ENCODE measurements at places on chromosomes 2 and 18.

DNA sequence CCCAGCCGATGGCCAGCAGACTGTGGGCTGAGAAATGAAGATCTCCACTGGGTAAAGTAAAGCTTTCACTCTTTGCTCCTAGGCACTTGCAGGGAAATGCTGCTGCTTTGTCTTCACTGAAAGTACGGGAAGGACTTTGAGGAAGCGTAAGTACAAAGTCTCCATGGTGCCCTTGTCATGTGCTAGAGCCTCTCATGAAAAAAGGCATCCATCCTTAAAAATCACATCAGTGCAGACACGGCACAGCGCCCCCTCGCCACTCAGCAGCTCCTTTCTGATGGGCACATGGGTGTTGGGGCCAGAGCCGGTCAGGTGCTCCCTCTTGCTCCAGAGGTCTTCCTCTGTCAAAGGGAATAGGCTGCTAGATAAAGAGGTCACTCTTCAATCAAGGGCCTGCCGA lies 109.0 kb upstream of the STPG4 start:
- DNase-seq, result peak; percentile 27

DNA sequence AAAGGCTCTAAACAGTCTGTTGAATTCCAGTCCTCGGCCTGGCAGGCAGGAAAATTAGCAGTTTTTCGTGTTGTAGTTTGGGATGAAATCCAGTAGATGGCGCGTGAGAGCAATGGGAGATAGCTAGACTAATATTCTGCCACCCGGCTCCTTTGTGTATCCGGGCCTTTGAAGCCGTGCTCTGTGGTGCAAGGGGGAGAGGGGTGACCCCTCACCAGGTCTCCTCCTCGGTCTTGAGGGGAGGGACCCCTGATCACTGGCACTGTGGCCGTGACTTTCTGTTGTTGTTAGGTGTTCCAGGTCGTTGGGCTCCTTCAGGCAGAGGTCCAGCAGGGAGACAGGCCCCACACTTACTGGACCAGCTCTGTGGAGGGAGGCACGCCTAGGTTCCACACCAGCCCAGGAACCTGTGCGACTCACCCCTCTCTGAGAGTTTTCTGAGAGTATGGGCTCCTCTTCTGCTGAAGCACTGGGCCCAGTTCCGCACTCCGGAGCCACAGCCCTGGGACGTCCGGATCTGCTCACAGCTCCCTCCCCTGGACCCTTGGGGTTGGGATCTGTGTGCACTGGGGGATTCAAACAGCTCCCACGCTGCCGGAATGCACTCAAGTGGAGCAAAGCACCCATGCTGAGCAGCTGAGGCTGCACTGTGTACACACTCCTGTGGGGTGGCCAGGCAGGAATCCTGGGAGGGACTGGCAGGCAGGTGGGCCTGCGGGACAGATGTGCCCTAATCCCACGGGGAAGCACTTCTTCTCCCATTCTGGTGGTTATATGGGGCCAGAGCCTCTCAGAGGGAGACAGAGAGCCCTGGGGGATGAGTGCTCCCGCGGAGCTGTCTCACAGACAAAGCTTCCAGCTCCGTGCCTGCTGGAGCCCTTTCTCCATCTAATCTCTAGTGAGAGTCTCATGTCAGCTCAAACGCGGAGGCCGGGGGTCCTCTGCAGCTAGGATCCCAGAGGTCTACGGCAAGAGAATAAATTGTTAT lies 8.8 kb downstream of the GKN2 start:
- DNase-seq, result peak; percentile 15

GRCh38 chr2:44952143-44952805 lies 10.8 kb downstream of the SIX3 start:
- peak; percentile 58 for DNase-seq

GRCh38 chr18:9865764-9866490 lies 19.8 kb upstream of the TXNDC2 start:
- no peak for DNase-seq

DNA sequence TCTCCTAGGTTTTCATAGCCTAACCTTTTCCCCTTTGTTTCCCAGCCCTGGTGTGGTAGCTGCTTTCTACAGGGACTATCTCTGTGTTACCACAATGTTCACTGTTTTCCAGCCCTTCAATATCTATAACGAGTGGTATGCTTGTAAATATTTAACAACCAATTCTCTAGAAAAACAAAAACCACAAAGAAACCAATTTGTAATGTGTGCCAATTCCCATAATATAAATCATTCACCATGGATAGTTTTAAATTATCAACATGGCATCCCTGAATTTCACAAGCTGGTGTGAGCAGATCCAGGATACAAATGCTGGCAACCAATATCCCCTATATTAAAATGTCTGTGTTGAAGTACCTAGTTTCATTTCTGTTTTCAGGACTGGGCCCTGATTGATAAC lies 207.5 kb upstream of the FBXO11 start:
- DNase-seq, result no peak
